ENCODE measurements at places on chromosomes 3 and 15. TPM values are rescaled to one million over a fixed set of nuclear protein-coding genes. Genes with fewer than 3 reads are reported as not detected.

Gene RRP9
- 55.6 TPM for total RNA-seq

Gene HTR3E
- not detected for total RNA-seq

Gene ROBO1
- total RNA-seq, result 93.6 TPM

Gene EOGT
- 20.7 TPM for total RNA-seq

DNA sequence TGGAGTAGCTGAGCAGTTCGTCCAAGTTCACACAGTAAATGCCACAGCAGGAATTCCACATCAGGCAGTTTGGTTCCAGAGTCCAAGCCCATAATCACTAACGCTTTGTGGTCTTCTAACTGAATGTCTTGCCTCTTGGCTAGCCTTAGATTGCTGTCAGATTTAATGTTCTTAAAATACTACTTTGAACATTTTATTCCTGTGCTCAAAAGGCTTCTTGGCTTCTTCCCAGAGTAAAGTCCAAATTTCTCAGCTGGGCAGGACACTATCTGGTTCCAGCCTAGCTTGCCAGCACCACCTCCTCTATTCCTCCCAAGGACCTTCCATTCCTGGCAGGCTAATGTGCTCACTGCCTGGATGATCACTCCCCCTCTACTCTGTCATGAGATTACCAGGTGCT, 256.9 kb downstream of the SQOR start:
- no peak overlapping the region for H3K4me3 ChIP-seq
- DNase-seq, result no peak
- no peaks in the 10 kb centered on the region for H3K36me3 ChIP-seq
- no peak overlapping the region for H3K27ac ChIP-seq
- no peaks in the 10 kb centered on the region for H3K27me3 ChIP-seq

- no peak overlapping the region for H3K27ac ChIP-seq
- no peaks in the 10 kb centered on the region for H3K36me3 ChIP-seq
- no peak overlapping the region for H3K4me3 ChIP-seq
Observed at GRCh38 chr3:124926426-124927101, 8.0 kb downstream of the MUC13 start.

GRCh38 chr3:196323691-196324090, 5.7 kb upstream of the DYNLT2B start:
- no peak for DNase-seq
- H3K36me3 ChIP-seq, result no peaks in the 10 kb centered on the region
- H3K27me3 ChIP-seq, result no peaks in the 10 kb centered on the region
- H3K4me3 ChIP-seq, result no peak overlapping the region
- H3K27ac ChIP-seq, result no peak overlapping the region

GRCh38 chr3:174062923-174063322, 665.4 kb downstream of the NLGN1 start:
- H3K27me3 ChIP-seq, result no peaks in the 10 kb centered on the region
- DNase-seq, result no peak
- H3K4me1 ChIP-seq, result no peaks in the 10 kb centered on the region
- H3K36me3 ChIP-seq, result no peaks in the 10 kb centered on the region
- H3K4me3 ChIP-seq, result no peak overlapping the region
- H3K27ac ChIP-seq, result no peak overlapping the region

DNA sequence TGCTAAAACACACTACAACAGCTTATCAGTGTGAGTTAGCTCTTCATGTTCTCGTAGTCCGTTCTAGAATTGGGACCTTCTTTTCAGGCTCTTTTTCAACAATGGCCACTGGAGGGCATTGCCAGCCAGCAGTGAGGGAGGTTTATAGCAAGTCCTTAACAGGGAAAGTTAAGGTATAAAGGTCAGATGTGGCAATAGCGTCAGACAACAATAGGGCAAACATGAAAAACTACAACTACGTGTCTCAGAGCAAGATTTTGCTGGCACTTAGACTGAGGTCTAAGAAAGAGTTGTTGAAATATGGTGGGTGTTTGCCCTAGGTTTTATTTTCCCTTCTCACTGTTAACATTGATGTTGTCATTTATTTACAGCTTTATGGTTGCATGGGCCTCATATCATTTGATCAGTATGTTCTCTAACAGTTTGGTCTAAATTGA, 161.4 kb downstream of the GMNC start:
- H3K27ac ChIP-seq, result no peak overlapping the region
- DNase-seq, result no peak
- no peaks in the 10 kb centered on the region for H3K27me3 ChIP-seq
- H3K4me3 ChIP-seq, result no peak overlapping the region
- H3K4me1 ChIP-seq, result no peaks in the 10 kb centered on the region

- H3K4me3 ChIP-seq, result no peak overlapping the region
- no peak for DNase-seq
- no peaks in the 10 kb centered on the region for H3K4me1 ChIP-seq
- no peak overlapping the region for H3K27ac ChIP-seq
- H3K27me3 ChIP-seq, result no peaks in the 10 kb centered on the region
- no peaks in the 10 kb centered on the region for H3K36me3 ChIP-seq
Observed at GRCh38 chr15:80562033-80562432, 133.1 kb upstream of the ABHD17C start.

- DNase-seq, result no peak
- no peaks in the 10 kb centered on the region for H3K4me1 ChIP-seq
- no peak overlapping the region for H3K27ac ChIP-seq
- H3K4me3 ChIP-seq, result no peak overlapping the region
- no peaks in the 10 kb centered on the region for H3K27me3 ChIP-seq
Observed at GRCh38 chr15:37837276-37837675, 97.2 kb upstream of the TMCO5A start.

DNA sequence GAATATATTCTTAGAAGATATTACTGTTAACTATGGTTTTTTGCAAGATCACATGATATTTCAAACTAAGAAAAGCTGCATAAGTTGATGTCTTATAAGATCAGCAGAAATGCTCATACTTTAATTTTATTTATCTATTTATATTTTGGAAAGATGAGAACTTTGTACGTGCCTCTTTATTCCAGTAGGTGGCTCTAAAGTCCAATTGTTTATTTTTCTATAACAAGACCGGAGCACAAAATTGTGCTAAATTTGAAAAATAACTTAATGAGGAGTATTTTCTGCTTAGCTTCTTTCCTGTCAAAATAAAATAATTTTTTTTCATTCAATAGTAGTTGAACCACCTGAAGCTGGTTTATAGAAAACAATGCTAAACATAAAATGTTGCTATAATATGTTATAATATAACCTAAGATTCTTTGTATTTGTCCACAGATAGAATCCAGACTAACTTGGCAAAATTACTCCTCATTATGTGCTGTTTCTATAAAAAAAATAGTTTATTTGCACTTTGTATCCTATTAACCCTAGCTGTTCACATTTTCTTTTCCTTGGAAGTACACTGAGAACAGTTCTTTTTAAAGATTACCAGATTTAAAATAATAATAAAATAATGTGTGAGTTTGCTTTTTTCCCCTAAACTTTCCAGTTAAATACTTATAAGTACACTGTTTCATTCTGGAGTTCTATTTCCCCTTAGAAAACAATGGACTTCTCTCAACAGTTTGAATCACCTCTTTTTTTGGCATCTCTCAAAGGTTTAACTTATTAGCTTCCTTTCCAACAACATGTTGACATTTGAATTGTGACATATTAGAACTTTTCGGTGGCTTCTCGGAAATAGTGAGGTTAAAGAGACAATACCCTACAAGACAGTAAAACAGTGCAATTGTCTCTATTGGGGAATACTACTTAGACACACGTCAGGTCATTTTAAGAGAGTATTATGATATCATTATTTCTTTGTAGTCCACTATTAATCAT, 530.0 kb downstream of the MECOM start:
- H3K27ac ChIP-seq, result no peak overlapping the region
- H3K4me1 ChIP-seq, result no peaks in the 10 kb centered on the region
- no peak for DNase-seq
- H3K27me3 ChIP-seq, result no peaks in the 10 kb centered on the region
- H3K36me3 ChIP-seq, result no peaks in the 10 kb centered on the region

GRCh38 chr3:128066676-128067075, 14.4 kb downstream of the SEC61A1 start:
- peaks cover 93% of the 10 kb centered on the region for H3K36me3 ChIP-seq
- H3K4me1 ChIP-seq, result no peaks in the 10 kb centered on the region
- no peak for DNase-seq
- no peak overlapping the region for H3K4me3 ChIP-seq

DNA sequence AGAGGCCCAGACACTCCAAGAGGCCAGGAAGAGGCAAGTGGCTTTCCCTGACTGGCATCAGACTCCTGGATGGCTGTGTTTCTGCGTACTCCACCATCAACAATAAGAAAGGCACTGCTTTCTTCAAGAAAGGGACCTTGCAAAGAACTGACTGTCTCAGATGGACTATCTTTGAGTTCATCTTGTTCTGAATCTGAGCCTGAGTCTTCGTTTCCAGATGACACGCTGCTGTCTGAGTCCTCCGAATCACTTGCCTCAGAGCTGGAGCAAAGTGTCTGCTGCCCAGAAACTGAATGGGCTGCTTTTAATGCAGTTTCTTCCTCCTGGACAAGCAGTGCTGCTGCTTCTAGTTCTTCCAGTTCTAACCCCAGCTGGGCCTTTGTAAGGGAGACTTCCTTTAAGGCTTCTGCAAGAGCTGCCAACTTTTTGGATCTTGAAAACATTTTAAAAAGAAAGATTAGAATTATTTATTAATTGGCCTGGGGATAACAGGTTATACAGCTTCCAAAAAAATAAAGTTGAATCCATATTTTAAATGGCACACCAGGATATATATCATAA, 97.8 kb downstream of the SHQ1 start:
- H3K36me3 ChIP-seq, result no peaks in the 10 kb centered on the region
- no peaks in the 10 kb centered on the region for H3K27me3 ChIP-seq
- H3K27ac ChIP-seq, result no peak overlapping the region
- no peaks in the 10 kb centered on the region for H3K4me1 ChIP-seq
- DNase-seq, result no peak

DNA sequence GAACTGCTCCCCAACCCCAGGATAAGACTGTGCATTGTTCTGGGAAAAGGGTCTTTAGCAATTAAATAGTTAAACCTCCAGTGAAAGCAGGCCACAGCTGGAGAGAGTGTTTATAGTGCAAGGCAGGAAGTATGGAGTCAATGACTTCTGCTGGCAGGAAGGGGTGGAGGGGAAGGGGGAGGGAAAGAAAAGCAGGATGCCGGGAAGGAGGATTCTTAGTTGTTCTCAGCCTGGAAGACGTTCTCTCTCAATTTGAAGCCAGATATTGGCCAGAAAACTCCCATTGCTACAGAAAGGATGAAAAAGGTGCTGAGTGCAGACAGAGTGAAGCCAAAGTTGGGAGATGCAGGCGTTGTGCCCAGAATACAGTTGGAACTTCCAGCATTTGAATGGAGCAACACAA, 35.7 kb upstream of the ACTL6A start:
- no peaks in the 10 kb centered on the region for H3K27me3 ChIP-seq
- no peak overlapping the region for H3K4me3 ChIP-seq
- H3K27ac ChIP-seq, result peak overlapping the region; percentile 70
- no peaks in the 10 kb centered on the region for H3K36me3 ChIP-seq

Data from H1 (cell line).